ENCODE measurements at places on chromosomes 11 and 22. TPM values are rescaled to one million over a fixed set of nuclear protein-coding genes. Genes with fewer than 3 reads are reported as not detected.

Gene MYBPC3
- not detected for total RNA-seq

Gene MIAT
- 82.3 TPM for total RNA-seq

Gene KRTAP5-9
- total RNA-seq: not detected

Gene TBX10
- total RNA-seq: not detected

Gene ASCL2
- total RNA-seq: 0.45 TPM

Gene HEPN1
- total RNA-seq: not detected

Gene FGF3
- total RNA-seq: not detected

Gene CDC42BPG
- 1.8 TPM for total RNA-seq

Gene FAM180B
- 0.15 TPM for total RNA-seq

Gene DPAGT1
- 49.2 TPM for total RNA-seq

Gene MRGPRX4
- not detected for total RNA-seq

Gene ACER3
- total RNA-seq: 10.1 TPM

Gene FBXO7
- 92.4 TPM for total RNA-seq

Gene TPCN2
- total RNA-seq: 24.5 TPM

Gene C11orf16
- total RNA-seq: not detected

Gene CARNS1
- total RNA-seq: 1.1 TPM

Gene TXNRD2
- total RNA-seq: 16.7 TPM

Gene NLRP10
- total RNA-seq: not detected

Gene PNPLA5
- total RNA-seq: not detected

Gene FXYD2
- 0.43 TPM for total RNA-seq

Gene GTSE1
- 64.7 TPM for total RNA-seq

Gene OR51E2
- not detected for total RNA-seq

Gene SMTNL1
- not detected for total RNA-seq

Gene MRGPRE
- total RNA-seq: not detected

Gene MMP27
- not detected for total RNA-seq

Gene FAM83F
- total RNA-seq: 0.08 TPM

Gene SLC22A6
- not detected for total RNA-seq

Gene NPAS4
- not detected for total RNA-seq

Gene ZNF143
- total RNA-seq: 37.3 TPM

Gene WBP2NL
- 1.9 TPM for total RNA-seq

Gene MISFA
- 0.79 TPM for total RNA-seq

Gene LGALS1
- 723 TPM for total RNA-seq

Gene CCDC88B
- total RNA-seq: 126 TPM

Gene IL17REL
- total RNA-seq: not detected

Gene NRGN
- total RNA-seq: 6.8 TPM

Gene PYGM
- total RNA-seq: 5.9 TPM

Gene C11orf54
- 20.6 TPM for total RNA-seq

Gene CADM1
- total RNA-seq: 0.26 TPM

Gene APOL5
- not detected for total RNA-seq

Gene PHETA2
- total RNA-seq: 2.6 TPM

Data from activated naive CD4-positive, alpha-beta T cell treated with anti-CD3 and anti-CD28 coated beads, Interleukin-2, amount 10 ng/mL, durations not matched to agents 5 hours and 36 hours (primary cell).